ENCODE measurements at places on chromosomes 5 and 9.

GRCh38 chr9:14307989-14308852 is 5.7 kb downstream of the NFIB start:
- no peak for DNase-seq

DNA sequence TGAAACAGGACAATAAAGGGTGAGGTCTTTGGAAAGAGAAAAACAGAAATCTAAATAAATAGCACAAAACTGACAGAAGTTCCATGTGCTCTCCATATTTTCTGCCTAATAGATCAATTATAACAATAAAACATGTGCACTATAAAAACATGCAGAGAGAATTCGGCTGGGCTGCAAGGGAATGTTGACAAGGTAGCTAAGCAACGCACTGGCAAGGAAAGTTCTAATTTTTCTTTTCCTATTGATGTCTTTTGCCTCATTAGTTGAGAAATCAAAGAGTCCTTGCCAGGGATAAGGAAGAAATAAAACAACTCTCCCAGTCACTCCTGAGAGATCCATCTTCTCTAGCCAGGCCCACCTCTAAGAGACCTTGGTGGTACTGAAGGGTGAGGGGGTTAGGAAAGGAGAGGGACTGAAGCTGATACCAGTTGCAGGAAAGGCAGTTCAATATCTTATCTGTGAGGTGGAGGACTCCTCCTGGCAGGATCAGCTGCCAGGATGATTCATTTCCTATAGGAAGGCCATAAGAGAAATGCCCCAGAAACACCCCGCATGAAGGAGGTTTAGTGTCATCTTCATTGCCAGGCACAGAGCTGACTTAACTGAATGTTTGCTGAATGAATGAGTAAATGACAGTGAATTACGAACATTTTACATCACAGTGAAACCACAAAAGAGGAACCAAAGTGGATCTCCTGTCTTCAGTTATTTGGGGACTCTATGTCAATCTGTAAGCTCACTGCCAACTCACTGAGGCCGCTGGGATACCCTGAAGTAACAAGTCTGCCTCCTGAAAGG is 63.7 kb upstream of the IFNK start:
- DNase-seq: peak; percentile 23

DNA sequence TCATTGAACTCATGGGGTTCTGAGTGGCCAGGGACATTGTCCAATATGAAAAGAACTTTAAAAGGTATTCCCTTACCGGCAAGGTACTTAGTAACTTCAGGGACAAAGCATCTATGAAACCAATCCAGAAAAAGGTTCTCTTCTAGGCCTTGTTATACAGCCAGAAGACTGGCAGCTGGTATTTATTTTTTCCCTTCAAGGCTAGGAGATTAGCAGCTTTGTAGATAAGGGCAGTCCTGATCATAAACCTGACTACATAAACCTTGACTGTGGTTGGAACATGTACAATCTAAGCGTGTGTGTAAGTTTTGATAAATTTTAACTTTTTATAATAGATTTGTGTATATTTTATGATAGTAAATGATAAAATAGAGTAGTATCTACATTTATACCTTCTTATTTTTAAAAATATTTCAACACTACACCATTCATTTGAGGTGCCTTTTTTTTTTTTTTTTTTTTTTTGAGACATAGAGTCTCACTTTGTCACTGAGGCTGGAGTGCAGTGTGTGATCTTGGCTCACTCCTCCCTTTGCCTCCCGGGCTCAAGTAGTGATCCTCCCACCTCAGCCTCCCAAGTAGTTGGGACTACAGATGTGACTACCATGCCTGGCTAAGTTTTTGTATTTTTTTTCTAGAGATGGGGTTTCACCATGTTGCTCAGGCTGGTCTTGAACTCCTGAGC is 24.5 kb downstream of the RANBP17 start:
- DNase-seq: peak; percentile 73

GRCh38 chr9:124541824-124542223 is 34.6 kb upstream of the NR5A1 start:
- no peak for DNase-seq

- peak; percentile 88 for DNase-seq
Measured at GRCh38 chr5:126446498-126447224, 23.5 kb downstream of the GRAMD2B start.

DNA sequence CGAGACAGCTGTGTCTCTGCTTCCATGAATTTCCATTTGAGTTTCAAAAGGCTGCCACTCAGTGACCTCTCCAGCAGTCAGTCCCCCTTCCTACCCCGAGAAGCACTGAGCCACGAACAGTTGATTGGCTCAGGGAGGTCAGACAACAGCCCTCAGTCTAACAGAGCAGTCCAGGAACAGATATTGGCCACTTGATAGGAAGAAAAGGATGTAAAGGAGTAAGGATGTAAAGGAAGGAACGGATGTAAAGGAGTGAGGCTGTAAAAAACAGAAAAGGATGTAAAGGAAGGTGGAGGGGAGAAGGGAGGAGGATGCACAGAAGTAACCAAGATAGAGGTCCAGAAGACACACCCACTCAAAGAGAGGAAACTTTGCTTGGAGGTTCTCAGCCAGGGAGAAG is 3.2 kb upstream of the NR4A3 start:
- DNase-seq: no peak

GRCh38 chr9:91282292-91282691 is 79.4 kb downstream of the AUH start:
- DNase-seq: peak; percentile 53

DNA sequence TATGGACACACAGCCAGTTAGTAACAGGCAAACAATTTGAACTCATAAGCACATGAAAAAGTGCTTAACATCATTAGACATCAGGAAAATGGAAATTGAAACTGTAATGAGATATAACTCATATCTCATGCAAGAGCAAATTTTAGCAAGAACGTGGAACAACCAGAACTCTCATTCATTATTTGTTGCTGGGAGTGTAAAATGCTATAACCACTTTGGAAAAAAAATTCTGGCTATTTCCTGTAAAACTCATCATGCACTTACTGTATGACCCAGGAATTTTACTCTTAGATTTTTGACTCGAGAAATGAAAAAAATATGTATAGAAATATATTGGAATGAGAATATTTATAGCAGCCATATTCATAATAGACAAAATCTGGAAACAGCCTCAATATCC is 205.7 kb upstream of the PUM3 start:
- DNase-seq: no peak

DNA sequence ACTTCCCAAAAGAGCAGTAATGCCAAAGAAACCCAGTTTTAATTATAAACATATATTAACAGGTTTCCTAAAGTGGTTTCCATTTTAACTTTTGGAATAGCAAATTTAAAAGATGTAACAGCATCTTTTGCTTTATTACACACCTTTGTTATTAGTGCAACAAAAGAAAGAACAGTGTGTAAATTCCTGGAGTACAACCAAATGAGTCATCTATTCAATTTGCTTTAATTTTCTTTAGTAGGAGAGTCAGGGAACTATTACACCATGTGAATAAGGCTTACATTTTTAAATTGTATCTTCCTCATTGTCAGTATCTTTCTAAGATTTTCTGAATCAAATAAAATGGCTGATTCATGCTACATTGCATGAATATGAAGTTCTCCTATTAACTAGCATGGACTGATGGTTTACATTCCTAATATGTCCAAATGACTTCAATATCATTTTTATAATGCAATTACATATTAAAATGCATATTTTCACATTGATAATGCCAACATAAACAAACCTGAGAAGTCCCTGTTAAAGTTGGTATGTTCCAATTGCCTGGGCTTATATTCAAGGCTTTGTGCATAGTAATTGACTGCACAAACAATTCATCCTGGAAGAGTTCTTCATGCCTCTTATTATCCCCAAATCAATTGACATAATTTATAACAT is 22.5 kb downstream of the EDIL3 start:
- no peak for DNase-seq

DNA sequence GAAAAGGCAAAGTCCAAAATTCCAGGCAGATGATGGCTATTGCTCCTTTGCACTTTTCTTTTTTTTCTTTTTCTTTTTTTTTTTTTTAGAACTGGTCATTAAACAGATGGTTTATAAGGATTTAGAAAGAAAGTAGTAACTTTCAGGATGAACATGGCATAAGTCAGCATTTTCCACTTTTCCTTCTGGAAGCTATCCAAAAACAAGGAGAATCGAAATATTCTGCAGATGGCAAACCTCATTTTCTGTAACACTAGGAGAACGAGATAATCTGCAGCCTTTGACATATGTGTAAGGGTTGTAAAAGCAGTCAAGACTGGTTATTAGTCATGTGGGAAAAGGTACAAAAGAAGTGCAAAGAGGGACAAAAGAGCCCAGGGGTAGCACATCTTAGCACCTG is 69.1 kb upstream of the PUM3 start:
- no peak for DNase-seq

GRCh38 chr5:52738095-52738506 is 49.6 kb upstream of the ITGA1 start:
- peak; percentile 97 for DNase-seq

- DNase-seq: peak; percentile 19
Measured at GRCh38 chr9:91379426-91379825, 17.7 kb upstream of the AUH start.

DNA sequence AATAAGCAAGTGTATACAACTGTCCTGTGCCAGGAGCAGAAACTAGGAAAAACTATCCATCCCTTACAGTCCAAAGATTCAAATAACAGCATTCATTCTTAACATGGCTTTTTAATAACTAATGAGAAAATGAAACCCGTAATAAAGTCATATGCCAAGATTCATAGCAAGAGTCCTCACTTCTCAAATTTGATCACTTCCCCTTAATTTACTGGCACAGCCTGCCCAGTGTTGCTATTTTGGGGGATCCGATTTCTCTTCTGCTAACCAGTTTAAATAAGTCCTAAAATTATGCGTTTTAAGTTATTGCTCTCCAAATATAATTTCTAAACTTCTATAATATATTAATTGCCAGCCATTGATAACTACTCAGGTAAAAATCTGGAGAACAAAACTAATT is 177.0 kb upstream of the PTGER4 start:
- no peak for DNase-seq

DNA sequence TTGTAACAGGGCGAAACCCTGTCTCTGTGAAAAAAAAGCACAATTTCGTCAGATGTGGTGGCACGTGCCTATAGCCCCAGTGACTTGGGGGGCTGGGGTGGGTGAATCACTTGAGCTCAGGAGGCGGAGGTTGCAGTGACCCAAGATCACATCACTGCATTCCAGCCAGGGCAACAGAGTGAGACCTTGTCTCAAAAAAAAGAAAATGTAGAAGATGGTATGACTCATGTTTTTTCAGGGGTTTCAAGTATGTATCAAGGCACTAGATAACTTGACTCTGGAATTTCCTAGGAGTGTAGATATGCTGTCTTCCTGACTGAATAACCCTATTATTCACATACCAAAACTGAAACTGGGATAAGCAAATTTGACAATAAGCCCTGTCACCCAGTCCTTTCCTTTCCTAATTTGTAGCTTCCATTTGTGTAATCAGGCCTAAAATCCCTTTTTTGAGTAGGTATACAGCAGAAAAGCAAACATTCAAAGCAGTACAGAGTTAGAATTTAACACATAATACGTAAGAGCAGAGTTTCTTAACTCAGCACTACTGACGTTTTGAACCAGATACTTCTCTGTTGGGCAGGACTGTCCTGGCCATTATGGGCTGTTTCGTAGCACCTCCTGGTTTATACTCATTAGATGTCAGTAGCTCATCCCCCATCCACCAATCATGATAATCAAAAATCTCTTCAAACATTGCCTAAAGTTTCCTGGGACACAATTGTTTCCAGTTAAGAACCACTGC is 17.3 kb upstream of the ANKRD18B start:
- DNase-seq: peak; percentile 96

DNA sequence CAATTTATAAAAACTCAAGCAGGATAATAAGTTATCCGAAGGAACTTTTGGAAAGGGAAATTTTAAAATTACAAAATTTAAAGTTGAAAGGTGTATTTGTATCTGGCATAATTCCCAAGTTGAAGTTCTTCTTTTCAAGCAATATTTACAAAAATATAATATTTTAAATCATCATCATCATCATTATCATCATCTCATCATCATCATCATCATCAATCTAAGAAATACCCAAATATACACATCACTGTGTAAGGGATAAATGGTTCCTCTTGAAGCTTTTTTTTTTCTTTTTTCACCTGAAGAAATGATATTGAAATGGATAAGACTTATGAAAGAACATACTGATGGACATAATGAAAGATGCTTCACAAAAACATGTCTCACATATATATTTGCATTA is 254.9 kb upstream of the ARRDC3 start:
- DNase-seq: no peak

GRCh38 chr5:6236170-6236793 is 142.1 kb downstream of the MED10 start:
- no peak for DNase-seq

DNA sequence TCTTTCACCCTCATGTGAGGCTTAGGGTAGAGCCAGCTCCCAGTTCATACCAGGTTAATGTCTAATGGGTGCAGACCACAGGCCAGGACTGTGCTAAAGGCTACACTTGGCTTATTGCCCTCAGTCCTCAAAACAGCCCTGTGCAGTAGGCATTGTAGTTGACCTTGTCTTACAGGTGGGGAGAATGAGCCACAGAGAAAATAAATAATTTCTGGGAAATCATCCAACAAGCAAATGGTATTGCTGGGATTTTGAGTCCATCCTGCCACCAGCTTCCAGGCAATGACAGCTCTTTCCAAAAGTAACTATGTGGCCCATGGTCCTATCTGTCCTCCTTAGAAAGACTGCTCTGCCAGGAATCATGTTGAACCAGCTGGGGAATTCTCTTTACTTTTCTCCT is 450.0 kb downstream of the GADD45G start:
- no peak for DNase-seq

GRCh38 chr5:9547122-9547947 is 1.5 kb upstream of the SEMA5A start:
- DNase-seq: peak; percentile 69

- DNase-seq: peak; percentile 56
Measured at GRCh38 chr9:84000186-84000585, 19.6 kb downstream of the RMI1 start.

- no peak for DNase-seq
Measured at GRCh38 chr9:90017679-90018078, 412.9 kb downstream of the GADD45G start.

DNA sequence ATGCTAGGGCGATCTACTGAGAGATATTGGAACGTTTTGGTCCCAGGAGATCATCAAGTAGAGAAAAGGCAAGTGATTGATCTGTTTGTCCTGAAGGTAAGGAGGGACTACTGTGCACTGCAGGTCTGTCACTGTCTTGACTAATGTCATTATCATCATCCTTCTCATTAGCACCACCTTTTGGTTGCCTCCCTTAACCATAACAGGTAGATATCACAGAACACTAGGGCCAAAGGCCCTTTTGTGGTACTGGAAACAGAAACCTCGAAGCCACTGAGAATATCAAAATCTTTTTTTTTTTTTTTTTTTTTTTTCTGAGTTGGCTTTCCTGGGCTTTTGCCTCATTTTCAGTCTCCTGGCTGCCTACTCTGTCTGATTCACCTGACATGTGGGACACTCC is 134.0 kb downstream of the KCTD16 start:
- no peak for DNase-seq

Data from amniotic epithelial cell (primary cell).